IMR-90 (cell line): ENCODE measurements at places on chromosomes 11 and 22.

DNA sequence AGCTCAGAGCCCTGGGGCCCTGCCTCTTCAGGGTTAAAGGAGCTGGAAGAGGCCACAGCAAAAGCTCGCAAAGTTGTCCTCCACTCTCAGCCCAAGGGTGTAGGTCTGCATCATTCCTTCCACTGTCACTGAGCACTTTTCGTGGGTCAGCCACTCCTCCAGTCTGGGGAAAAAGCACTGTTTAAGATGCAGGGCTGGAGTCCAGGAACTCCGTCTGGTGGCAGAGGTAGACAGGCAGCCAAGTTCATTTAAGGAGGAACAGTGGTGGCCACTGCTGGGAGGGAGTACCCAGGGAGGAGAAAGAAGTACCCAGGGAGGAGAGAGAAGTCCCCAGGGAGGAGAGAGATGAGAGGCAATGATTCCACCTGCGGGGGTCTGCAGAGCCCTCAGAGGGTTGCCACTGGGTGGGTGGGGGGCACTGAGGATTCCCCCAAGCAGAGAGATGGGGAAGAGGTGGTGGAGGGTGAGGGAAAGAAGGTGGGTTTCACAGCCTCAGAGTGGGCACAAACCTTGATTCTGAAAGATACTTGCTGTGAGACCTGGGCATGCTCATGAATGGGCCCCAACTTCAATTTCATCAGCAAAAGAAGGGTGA, 70.0 kb upstream of the B3GAT1 start:
- DNase-seq = no peak

GRCh38 chr11:62981743-62982142, 3.0 kb downstream of the SLC22A6 start:
- DNase-seq = no peak

DNA sequence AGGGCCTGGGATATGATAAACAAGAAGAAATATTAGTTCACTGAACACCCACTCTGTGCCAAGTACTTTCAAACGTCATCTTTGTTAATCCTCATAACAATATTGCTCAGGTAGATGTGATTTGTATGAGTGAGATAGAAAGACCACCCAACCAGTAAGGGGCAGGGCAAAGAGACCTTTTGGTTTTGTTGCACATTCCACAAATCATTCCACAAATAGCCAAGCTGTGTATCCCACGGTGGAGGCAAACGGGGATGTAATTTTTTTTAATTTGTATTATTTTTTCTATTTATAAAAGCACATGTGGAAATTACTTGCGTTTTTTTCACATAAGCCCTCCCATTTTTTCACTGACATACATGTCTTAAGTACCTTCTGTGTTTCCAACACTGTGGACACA, 29.0 kb downstream of the LAYN start:
- DNase-seq = peak; percentile 32

DNA sequence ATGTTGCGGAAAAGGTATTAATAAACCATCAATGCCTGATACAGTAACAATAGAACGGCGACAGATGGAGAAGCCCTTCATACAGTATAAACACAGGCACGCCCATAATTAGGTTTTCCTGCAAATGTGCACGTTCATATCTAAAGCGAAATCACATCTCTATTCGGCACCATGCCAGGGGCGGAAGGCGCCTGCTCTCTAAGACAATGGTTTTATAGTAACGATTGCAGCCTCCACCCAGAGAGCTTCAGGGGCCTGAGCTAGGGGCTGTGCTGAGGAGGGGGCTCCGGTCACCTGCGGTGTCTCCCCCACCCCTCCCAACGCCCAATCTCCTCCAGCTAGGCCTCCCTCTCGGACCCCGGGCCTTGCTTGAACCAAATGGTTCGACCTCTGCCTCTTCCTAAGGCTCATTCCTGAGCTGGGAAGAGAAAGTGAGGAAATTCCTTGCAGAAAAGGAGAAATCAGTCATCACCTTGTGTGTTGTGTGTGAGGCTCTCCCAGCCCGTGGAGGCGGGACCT, 9.6 kb downstream of the KRTAP5-5 start:
- DNase-seq = no peak

DNA sequence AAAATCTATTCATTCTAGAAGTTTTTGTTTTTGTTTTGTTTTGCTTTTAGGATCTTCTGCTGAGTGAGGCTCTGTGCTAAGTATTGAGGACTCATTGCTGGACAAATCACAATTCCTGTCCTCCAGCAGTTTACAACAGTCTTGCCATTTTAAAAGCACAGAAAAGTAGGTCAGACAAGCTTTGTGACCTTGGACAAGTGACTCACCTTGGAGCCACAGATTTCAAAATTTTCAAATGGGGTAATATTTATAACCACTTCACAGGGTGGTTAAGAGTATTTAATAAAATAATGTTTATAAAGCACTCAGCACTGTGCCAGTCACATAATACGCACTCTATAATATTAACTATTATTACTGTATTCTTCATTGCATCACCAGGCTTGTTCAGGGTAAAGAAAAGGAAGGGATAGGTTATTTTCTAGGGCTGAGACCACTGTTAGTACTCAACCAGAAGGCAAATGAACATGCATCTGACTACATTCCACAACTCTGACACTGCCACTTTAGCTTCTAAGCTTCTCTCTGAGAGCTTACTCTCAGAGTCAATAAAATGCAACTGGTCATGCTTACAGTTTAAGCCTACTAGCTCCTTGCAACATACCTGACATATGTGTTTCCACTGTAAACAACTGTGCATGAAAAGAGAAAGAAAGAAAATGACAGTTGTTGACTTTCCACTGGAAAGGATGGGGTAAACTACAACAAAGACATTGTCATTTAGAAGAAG, 63.2 kb upstream of the FIBIN start:
- DNase-seq = peak; percentile 54

DNA sequence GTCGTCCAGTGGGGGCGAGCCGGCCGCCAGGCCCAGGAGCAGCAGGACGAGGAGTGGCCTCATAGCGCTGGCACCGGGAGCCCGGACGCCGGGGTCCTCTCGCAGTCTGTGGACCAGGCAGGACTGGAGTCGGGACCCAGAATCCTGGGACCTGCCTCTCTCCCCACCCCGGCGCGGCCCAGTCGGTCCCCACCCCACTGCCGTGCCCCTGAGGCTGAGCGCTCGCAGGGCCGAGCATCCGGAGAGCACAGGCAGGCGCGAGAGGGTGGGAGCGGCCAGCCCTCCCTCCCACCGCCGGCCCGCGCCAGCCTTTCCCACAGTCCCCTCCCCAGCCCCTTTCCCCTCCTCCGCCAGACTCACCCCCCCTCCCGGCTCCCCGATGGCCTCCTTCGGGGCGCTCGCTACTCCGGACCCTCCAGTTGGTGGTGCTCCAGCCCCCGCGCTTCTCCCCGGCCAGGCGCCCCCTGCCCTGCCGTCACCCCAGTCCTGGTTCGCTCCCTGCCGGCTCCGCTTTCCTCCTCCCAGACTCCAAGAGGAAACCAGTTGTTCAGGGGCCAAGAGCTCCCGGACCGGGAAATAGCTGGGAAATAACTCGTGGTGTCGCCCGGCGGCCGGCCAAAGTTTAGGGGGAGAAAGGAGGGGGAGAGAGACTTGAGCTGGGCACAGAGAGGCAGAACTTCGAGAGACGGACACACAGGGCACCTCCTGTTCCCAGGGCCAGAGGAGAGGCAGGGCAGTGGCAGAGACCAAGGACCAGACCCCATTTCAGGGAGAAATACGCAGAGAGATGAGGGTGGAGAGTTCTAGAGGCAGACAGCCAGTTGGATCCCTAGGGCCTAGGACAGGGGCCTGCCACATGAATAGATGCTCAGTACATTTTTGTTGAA, at the start of gene C1QTNF5:
Gene C1QTNF5, minus strand, starts transcription at position 549 of the 887 bp plus-strand sequence. Its CDS starts 486 bp downstream, at position 63.
- DNase-seq = peak; percentile 57

GRCh38 chr11:64776875-64777274, 1.5 kb downstream of the SF1 start:
- DNase-seq = no peak

DNA sequence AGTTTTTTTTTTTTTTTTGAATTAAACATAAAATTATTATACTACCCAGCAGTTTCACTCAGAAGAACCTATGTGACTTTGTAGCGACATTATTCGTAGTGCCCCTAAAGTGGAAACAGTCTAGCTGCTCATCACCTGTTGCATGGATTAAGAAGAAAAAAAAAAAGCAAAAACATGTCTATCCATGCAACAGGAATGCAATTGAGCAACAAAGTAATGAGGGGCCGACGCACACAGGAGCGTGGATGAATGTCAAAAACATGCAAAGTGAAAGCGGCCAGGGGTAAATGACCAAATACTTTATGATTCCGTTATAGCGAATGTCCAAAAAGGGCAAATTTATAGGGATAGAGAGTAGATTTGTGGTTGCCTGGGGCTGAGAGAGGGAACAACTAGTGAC, 16.3 kb downstream of the MYO18B start:
- no peak for DNase-seq

- no peak for DNase-seq
Measured at GRCh38 chr11:111370902-111371578, 8.0 kb downstream of the POU2AF1 start.

GRCh38 chr11:82732348-82732733, 1.3 kb downstream of the FAM181B start:
- DNase-seq = no peak

- no peak for DNase-seq
Measured at GRCh38 chr11:44952500-44953260, 2.0 kb upstream of the TP53I11 start.

DNA sequence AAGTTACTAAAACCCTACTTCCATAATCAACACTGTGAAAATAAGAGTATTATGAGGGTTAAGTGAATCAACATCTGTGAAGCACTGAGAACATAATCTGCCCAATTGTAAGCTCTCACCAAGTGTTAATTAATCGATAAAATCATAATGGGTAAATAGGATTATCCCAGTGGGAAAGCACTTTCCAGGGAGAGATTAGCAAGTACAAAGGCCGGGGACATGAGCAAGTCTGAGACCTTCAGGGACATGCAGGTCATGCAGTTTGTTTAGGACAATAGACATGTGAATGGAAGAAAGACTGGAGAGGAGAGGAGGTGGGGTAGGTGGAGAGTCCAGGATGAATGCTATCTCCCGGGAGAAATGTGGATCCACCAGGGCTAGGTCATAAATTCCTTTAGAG, 57.8 kb upstream of the FIBIN start:
- no peak for DNase-seq

- DNase-seq = no peak
Measured at GRCh38 chr22:49713003-49713402, 114.7 kb downstream of the BRD1 start.

DNA sequence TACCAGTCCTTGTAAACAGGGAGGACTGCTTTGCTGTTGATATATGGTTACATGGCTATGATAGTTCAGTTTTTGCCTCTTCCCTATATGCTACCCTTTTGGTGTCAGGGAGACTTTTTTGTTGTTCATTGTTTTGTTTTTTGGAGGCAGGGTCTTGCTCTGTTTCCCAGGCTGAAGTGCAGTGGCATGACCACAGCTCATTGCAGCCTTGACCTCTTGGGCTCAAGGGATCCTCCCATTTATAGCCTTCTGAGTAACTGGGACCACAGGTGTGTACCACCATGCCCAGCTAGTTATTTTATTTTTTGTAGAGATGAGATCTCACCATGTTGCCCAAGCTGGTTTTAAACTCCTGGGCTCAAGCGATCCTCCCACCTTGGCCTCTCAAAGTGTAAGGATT, 38.6 kb upstream of the SPTBN2 start:
- no peak for DNase-seq
